ENCODE measurements at places on chromosomes 12 and 14.

- H3K27me3 ChIP-seq = no peaks in the 10 kb centered on the region
- no peak overlapping the region for H3K4me3 ChIP-seq
- H3K27ac ChIP-seq = peak overlapping the region; percentile 90
- no peak for DNase-seq
These were observed 6.8 kb downstream of the TESC start for GRCh38 chr12:117092511-117092780.

GRCh38 chr14:77158175-77158881 lies 16.7 kb upstream of the ZDHHC22 start:
- H3K36me3 ChIP-seq = no peaks in the 10 kb centered on the region
- H3K27ac ChIP-seq = no peak overlapping the region
- no peaks in the 10 kb centered on the region for H3K4me1 ChIP-seq
- DNase-seq = no peak
- no peak overlapping the region for H3K4me3 ChIP-seq

DNA sequence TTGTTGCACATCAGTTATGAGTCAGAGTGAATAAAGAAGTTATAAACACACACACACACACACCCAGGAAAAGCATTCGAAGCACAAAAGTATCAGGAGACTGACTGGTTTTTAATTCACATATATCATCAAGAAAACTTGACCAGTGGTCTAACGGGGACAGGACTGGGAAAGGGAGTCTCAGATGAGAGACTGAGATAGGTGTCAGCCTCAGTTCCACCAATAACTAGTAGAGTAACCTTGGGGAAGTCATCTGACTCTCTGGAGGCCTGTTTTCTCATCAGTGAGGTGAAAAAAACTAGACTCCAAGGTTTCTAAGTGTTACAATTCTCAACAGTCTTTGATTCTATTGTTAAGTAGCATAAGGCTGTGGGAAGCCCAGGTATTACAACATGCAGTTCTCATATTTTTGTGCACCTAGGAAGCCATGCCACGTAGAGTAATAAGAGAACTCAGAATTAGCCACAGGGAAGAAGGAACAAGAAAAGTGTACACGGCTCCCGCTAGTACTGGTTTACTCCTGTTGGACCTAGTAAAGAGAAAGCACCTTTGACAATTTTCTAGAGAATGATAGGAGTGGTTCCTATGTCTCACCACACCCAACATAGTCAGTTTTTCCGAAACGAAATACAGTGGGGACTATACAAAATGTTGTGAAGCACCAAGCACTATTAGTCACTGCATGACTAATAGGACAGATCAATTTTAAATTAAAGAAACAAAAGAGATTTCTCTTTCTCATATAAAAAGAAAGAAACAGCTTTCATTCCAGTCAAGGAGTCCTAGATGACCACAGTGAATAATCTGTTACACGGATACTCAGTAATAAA lies 5.0 kb downstream of the PPTC7 start:
- no peak for DNase-seq
- peaks cover 5% of the 10 kb centered on the region for H3K4me1 ChIP-seq
- peak overlapping the region; percentile 86 for H3K27ac ChIP-seq
- peak overlapping the region; percentile 39 for H3K4me3 ChIP-seq
- no peaks in the 10 kb centered on the region for H3K36me3 ChIP-seq

GRCh38 chr12:108075561-108075960 lies 53.5 kb upstream of the WSCD2 start:
- no peak overlapping the region for H3K27ac ChIP-seq
- H3K4me3 ChIP-seq = no peak overlapping the region
- H3K36me3 ChIP-seq = no peaks in the 10 kb centered on the region
- peaks cover 8% of the 10 kb centered on the region for H3K27me3 ChIP-seq
- DNase-seq = no peak
- no peaks in the 10 kb centered on the region for H3K4me1 ChIP-seq

DNA sequence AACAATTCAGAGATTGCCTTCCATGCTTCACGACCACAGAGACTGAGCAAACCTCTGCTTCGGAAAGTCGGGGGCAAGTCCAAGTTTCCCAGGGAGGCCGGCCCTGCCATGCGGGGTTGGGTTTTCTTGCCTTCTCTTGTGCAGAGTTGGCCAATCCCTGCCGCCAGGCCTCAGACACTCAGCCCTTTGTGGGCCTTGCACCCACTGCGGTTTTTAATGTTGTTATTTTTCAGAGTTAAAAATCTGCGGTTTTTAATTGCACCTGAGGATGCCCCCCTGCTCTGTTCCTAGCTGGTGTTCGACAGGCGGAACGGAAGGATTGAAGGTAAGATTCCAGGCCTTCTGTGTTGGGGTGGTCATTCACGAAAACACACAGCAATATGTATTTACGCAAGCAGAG lies 108.7 kb downstream of the CALM1 start:
- no peak for DNase-seq
- no peak overlapping the region for H3K4me3 ChIP-seq
- no peaks in the 10 kb centered on the region for H3K4me1 ChIP-seq
- no peaks in the 10 kb centered on the region for H3K36me3 ChIP-seq

GRCh38 chr14:92417759-92418158 lies 94.8 kb downstream of the SLC24A4 start:
- no peaks in the 10 kb centered on the region for H3K36me3 ChIP-seq

- H3K4me3 ChIP-seq = no peak overlapping the region
- H3K36me3 ChIP-seq = no peaks in the 10 kb centered on the region
- H3K4me1 ChIP-seq = no peaks in the 10 kb centered on the region
These were observed 218.1 kb downstream of the C12orf75 start for GRCh38 chr12:105548626-105549025.

- H3K4me3 ChIP-seq = peak overlapping the region; percentile 35
- H3K36me3 ChIP-seq = no peaks in the 10 kb centered on the region
- DNase-seq = no peak
- peak overlapping the region; percentile 92 for H3K27ac ChIP-seq
- peaks cover 4% of the 10 kb centered on the region for H3K4me1 ChIP-seq
These were observed 29.4 kb downstream of the TTC9 start for GRCh38 chr14:70670992-70671651.

- no peak overlapping the region for H3K4me3 ChIP-seq
- H3K27me3 ChIP-seq = no peaks in the 10 kb centered on the region
- no peak for DNase-seq
- no peaks in the 10 kb centered on the region for H3K36me3 ChIP-seq
These were observed 5.1 kb downstream of the MBIP start for GRCh38 chr14:36315159-36315853.

- H3K27me3 ChIP-seq = no peaks in the 10 kb centered on the region
- H3K4me1 ChIP-seq = no peaks in the 10 kb centered on the region
- peak; percentile 45 for DNase-seq
- H3K27ac ChIP-seq = peak overlapping the region; percentile 7
- H3K36me3 ChIP-seq = no peaks in the 10 kb centered on the region
These were observed 46.9 kb upstream of the FAM181A start for GRCh38 chr14:93880021-93880820.

- no peak overlapping the region for H3K27ac ChIP-seq
- H3K4me3 ChIP-seq = no peak overlapping the region
- no peaks in the 10 kb centered on the region for H3K4me1 ChIP-seq
These were observed 17.2 kb upstream of the BDKRB2 start for GRCh38 chr14:96187216-96188031.
